ENCODE measurements at places on chromosomes 5 and 9.

DNA sequence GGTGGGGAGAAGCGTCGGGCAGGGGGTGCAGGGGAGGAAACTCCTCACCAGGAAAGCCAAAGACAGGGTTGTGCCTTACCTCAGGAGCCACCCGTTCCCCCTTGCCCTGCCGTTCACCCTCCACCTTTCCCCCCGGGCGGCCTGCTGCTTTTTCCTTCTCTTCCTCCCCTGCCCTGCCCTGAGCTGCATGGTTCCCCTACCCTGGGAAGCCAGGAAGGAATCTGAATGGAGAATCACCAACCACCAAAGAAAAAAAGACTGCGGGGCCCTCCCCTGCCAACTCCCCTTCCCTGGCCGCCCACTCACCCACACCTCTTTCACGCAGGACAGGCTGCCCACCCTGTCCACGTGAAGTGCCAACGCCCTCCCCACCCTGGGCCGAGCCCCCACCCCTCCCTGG is 820 bp upstream of the NFX1 start:
- peak; percentile 6 for DNase-seq

GRCh38 chr5:81398741-81399140 is 4.8 kb upstream of the ACOT12 start:
- DNase-seq = no peak

DNA sequence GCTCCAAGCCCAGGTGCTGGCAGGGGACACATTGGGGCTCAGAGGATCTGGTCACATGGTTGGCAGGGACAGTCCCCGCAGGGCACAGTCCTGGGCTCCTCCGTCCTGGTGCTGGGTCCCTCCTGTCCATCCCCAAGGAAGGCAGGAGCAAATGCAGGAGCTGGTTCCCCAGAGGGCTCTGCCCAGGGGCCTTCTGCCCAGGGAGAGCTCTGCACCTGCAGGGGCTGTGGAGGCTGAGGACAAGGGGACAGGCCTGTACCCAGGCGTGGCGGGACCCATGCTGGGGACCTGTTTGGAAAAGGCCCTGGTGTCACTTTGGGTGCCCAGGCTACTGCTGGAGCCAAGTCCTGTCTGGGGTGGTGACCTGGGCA is 7.2 kb downstream of the SPATA31E1 start:
- DNase-seq = no peak

- no peak for DNase-seq
Observed at GRCh38 chr5:130884023-130884422, 281.0 kb downstream of the HINT1 start.

DNA sequence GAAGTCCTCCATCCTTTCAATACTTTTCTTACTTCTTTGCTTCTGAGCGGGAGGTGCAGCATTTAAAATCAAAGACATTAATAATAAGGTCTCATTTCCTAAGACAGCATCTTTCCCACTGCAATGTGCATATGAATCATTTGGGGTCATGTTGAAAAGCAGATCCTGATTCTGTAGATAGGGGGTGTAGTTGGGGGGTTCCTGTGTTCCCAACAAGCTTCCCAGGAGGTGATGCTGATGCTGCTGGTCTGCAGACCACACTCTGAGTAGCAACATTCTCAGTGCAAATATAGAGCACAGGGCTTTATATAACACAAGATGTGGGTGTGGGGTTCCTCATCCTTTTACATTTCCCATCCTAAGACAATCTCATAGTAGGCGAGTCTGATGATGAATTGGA is 126.5 kb upstream of the PALM2AKAP2 start:
- no peak for DNase-seq

- peak; percentile 60 for DNase-seq
Observed at GRCh38 chr9:20684875-20685696, 1.0 kb downstream of the FOCAD start.
